Stimulated activated CD8-positive, alpha-beta memory T cell treated with anti-CD3 and anti-CD28 coated beads, Interleukin-4, amount 100 ng/mL, for 1 hour (primary cell): ENCODE measurements at places on chromosomes 7 and 10.

- no peak for DNase-seq
These were observed 37.1 kb downstream of the ELMO1 start for GRCh38 chr7:37411444-37412034.

- DNase-seq = no peak
These were observed 51.3 kb downstream of the USP6NL start for GRCh38 chr10:11560076-11560709.

GRCh38 chr10:60572511-60573194 lies 183.0 kb upstream of the ANK3 start:
- DNase-seq = no peak

GRCh38 chr10:68435803-68436202 lies 28.7 kb upstream of the RUFY2 start:
- DNase-seq = no peak

- no peak for DNase-seq
These were observed 39.0 kb downstream of the CDH23 start for GRCh38 chr10:71435571-71436267.

DNA sequence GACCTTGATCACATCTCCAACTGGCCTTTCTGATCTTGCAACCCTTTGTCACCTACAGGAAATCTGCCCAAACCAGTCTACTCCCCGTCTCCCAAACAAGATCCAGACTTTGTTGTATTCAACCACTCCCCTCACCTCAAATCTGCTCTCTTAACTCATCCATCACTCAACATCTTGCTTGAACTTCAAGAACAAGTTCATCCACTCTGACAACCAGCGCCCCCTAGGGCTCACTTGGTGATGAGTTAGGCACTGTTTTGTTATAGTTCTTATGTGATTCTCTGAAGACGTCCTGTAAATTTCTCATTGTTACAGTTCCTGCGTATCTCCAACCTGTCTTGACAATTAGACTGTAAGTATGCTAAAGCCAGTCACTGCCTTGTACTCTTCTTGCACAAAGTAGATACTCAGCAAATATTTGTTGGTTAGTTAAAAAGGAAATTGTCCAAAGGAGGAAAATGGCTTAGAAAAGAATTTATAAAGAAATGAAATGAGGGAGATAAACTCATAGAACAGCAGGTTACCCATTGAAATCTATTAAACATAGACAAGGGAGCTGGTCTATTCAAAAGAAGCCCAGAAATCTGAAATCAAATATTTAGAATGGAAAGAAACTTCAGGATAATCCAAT lies 5.3 kb downstream of the FRMD4A start:
- no peak for DNase-seq

GRCh38 chr7:106775975-106776607 lies 89.0 kb upstream of the PIK3CG start:
- DNase-seq = no peak
